NCI-H69 (cell line): ENCODE measurements at places on chromosomes 3 and 15.

GRCh38 chr15:52011711-52012144 lies 7.3 kb upstream of the MAPK6 start:
- peak; percentile 92 for DNase-seq

- DNase-seq, result no peak
These were observed 307.9 kb upstream of the CBLB start for GRCh38 chr3:106176734-106177133.

GRCh38 chr3:31908391-31909097 lies 72.5 kb downstream of the OSBPL10 start:
- DNase-seq, result peak; percentile 36

GRCh38 chr3:167521006-167521355 lies 47.1 kb upstream of the SERPINI2 start:
- no peak for DNase-seq

DNA sequence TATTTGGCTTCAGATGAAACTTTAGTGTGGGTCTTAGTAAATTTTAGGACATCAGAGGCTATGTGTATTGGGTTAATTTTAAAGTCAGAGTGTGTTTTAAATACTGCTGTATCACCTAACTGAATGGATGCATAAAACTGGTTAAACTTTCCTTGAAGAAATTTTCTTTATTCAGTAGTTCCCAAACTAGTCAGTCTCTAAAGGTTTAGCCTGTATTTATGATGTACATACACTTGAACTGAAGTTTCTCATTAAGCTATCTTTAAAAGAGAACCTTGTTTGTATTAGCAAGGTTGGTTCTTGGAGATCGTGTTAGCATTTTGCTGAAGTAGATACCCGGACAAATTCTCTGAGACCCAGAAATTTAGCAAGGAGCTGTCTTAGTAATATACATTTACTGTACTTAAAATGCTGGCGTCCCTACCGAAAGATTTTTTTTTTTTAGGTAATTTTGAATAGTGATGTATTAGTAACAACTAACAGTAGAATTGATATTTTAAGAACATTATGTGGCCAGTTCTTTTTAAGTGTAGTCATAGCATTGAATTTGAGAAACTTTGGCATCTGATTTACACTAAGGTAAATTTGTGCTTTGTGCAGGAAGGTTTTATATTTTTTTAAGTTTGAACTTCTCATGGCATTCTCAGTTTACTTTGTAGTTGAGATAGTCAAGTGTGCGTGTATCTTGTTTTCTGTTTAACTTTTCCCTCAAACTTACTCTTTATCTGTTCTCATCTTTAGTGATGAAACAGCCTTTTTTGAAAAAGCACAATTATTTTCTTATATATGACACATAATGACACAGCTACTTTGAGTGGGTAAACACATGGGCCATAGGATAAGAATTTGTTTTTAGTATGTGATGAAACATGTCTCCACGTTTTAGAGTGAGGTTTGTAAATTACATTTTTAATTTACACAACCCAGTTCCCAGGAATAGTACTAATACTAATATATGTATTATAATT lies 2.9 kb downstream of the DIPK2A start:
- peak; percentile 5 for DNase-seq

GRCh38 chr15:79453446-79453845 lies 21.3 kb downstream of the MINAR1 start:
- DNase-seq, result no peak

- no peak for DNase-seq
These were observed 102.0 kb upstream of the CCDC80 start for GRCh38 chr3:112742934-112743333.

DNA sequence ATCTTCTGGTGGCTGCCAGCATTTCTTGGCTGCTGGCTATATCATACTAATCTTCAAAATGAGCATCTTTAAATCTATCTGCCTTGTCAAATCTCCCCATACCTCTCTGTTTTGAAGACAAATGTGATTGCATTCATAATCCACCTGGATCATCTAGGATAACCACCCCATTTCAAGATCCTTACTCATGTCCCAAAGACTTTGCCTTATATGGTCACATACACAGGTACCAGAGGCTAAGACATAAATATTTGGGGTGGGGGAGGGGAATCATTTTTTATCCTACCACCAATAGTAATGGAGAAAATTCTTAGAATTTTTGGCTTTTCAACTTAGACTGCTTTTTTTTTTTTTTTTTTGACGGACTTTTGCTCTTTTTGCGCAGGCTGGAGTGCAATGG lies 970.8 kb downstream of the PLOD2 start:
- no peak for DNase-seq

GRCh38 chr15:50883903-50884302 lies 24.6 kb upstream of the AP4E1 start:
- DNase-seq, result peak; percentile 7

DNA sequence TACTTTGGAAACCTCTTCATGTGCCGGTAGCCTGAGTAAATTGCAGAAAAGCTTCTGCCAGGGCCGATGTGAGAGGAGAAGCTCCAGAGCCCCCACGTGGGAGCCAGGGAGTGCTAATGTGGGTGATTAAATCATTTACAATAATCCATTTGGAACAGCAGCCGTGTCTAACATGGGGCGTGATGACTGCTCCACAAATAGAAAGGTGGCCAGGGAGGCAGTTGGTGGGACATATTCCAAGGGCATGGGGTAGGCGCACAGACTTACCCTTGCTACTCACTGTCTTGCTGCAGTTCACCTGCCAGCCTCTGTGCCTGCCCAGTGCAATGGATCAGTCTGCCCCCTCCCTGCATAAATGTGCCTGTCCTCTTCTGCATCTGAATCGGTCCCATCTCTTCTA lies 39.3 kb upstream of the INSYN1 start:
- no peak for DNase-seq

GRCh38 chr3:186142393-186142932 lies 33.6 kb upstream of the ETV5 start:
- no peak for DNase-seq

GRCh38 chr3:180282386-180282785 lies 245.6 kb upstream of the PEX5L start:
- no peak for DNase-seq

DNA sequence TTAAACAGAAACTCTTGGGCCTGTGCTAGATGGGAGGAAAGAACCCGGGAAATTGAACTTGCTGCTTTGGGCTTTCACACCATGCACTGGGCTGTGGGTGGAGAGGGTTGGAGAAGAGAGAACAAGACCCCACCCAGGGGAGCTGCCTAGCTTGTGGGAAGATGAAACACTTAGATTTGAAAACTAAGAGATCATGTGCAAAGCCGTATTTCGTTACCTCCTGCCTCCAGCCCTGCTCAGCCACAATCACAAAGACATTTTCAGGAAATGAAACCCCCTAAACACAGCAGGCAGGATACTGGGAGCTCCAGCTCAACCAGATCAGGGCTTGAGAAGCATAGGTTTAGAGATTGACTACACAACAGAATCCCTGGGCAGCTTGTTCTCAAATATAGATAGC lies 183.0 kb upstream of the C2CD4B start:
- no peak for DNase-seq

DNA sequence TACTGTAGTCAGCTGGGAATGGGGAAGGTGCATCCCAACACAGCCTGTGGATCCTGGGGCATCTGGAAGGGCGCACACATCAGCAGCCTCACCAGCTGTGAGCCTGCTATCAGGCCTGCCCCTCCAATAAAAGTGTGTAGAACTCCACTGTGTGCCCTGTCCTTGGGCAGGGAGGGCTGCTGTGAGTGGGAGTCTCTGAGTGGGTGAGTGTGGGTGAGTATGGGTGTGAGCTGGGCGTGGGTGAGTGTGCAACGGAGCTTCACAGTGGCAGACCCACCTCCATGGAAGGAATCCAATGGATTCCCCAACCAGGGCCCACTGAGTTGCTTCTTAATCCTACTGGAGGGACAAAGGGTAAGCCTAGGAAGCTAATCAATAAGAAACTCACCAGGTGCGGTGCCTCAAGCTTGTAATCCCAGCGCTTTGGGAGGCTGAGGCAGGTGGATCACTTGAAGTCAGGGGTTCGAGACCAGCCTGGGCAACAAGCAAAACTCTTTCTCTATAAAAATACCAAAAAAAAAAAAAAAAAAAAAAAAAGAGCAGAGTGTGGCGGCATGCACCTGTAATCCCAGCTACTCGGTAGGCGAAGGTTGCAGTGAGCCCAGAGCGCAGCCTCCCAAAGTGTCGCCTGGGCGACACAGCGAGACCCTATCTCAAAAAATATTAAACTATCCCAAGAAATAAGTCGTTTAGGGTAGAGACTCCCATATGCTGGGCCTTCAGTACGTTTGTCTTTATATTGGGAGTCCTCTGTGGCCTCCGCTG lies 555 bp upstream of the RCCD1 start:
- DNase-seq, result no peak

DNA sequence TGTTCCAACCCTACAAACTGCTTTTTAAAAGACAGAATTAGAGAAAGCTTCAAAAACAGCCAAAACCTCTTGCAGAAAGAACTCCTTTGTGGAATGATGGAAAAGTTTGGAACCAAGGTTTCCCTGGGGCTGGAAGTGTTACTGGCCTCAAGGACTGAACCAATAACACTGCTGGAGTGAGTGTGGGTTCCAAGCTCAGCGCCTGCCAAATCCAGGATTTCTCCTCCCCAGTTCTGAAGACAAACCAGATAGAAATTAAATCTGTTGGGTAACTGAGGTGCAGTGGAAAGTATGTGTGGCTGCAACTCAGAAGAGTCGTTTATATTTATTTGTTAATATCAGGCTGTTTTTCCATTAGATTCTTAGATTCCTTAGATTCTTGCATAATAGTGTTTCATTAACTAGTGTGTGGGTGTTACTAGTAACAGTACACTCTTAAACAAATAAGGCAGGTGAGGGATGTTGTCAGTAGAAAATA lies 66.5 kb upstream of the FNDC3B start:
- no peak for DNase-seq

GRCh38 chr3:183807209-183807728 lies 18.1 kb downstream of the MAP6D1 start:
- peak; percentile 99 for DNase-seq

- DNase-seq, result no peak
These were observed 60.2 kb downstream of the CORO2B start for GRCh38 chr15:68638953-68639515.

- DNase-seq, result peak; percentile 71
These were observed 133.6 kb downstream of the TJP1 start for GRCh38 chr15:29688506-29689286.

DNA sequence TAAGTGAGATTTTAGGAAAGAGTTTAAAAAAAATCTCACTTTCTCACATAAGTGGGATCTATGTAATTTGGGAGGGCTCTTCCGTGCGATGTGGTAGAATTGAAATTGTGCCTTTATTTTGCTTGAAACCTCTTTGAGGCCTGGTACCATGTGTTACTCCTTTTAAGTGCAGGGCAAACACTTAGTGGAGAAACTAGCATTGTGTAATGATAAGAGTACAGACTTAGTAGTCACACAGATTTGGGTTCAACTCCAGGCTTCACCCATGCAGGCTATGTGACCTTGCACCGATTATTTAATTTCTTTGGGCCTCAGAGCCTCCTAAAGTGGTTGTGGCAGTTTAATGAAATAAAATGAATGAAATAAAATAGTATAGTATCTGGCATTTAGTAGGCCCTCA lies 2.4 kb downstream of the PSMA4 start:
- no peak for DNase-seq

DNA sequence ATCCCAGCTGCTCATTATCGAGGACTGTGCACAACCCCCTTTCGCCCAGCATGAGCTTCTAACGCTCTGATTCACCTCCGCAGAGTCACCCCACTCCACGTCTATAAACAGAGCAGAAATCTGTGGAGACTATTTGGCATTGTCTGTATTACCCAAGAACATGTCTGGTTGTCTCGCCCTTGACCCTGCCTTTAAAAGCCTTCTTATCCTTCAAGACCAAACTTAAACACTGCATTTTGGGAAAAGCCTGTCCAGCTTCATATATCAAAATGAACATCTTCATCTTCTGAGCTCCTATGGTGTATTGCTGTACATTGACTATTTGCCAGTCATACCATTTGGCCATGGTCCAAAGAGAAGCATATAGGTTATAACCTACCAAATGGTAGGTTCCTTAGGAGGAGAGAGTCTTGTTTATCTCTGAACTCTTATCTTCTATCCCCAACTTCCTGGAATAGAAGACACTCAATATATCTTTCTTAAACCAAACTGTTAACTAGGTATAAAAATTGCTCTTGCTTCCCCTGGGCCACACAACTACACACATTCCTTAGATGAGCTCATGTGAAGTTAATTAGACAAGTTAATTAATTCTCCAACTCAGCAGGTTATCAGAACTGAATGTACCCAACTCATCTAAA lies 90.1 kb downstream of the FBN1 start:
- no peak for DNase-seq

DNA sequence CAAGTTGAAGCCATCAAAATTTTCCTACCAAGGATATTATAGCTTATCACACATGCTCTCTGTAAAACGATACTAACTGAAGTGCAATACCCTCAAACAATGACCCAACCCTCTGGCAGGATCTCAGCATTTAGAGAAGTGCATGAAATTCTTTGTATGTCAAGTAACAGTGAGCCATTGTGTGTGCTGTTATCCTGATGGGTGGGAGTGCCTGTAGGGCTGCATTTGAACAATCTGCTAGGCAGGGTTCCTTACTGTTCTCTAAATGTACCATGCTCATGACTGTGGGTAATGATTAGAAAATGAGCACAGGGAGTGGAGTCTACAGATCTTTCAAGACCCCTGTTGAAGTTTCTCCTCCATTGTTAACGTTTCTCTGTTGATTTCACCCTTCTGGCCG lies 398.1 kb downstream of the NSUN3 start:
- no peak for DNase-seq

- no peak for DNase-seq
These were observed 7.0 kb upstream of the LTK start for GRCh38 chr15:41520636-41521035.

DNA sequence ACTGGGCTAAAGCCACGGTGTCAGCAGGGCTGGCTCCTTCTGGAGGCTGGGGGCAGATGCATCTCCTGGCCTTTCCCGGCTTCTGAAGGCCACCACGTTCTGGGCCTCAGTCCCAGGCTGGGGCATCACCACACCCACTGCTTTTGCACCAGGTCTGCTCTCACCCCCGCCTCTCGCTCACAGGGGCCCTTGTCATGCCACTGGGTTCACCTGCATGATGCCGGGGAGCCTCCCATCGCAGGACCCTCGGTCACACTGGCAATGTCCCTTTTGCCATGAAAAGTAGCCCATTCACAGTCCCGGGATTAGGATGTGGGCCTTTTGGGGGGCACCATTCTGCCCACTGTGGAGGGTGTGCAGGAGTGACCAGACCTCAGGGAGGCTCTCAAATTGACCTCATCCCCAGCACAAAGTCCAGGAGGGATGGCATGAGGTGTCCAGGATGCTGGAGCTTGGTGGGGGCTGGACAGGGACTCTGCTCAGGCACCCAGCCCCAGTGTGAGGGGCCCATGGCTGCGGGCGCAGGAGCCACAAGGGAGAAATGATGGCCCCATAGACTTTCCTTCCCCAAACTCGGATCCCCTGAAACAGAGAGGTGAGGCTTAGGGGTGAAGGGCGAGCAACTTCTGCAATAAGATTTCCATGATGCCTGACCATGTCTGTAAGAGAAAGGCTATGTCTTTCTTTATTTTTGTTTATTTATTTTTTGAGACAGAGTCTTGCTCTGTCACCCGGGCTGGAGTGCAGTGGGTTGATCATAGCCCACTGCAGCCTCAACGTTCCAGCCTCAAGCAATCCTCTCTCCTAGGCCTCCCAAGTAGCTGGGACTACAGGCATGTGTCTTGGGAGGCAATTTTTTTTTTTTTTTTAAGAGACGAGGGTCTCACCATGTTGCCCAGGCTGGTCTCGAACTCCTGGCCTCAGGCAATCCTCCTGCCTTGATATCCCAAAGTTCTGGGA lies 189.1 kb downstream of the GOLGA6L6 start:
- DNase-seq, result no peak

GRCh38 chr3:37994639-37994972 lies 4.0 kb downstream of the VILL start:
- no peak for DNase-seq

- no peak for DNase-seq
These were observed 14.8 kb downstream of the TNK2 start for GRCh38 chr3:195893516-195893915.
